ENCODE measurements at places on chromosomes 5 and 9. TPM values are rescaled to one million over a fixed set of nuclear protein-coding genes. Genes with fewer than 3 reads are reported as not detected.

- no peaks in the 10 kb centered on the region for H3K27me3 ChIP-seq
- H3K4me1 ChIP-seq, result no peaks in the 10 kb centered on the region
- no peak within 1 kb of the TSS for H3K27ac ChIP-seq
- peak; percentile 65 for DNase-seq
These were observed at the start of gene PCDHGA2 for GRCh38 chr5:141338538-141339306. PCDHGA2 (plus strand) TSS chr5:141338760.

GRCh38 chr9:134028575-134029247 lies 3.4 kb downstream of the BRD3OS start:
- H3K36me3 ChIP-seq, result peaks cover 36% of the 10 kb centered on the region
- no peak overlapping the region for H3K4me3 ChIP-seq
- no peak overlapping the region for H3K27ac ChIP-seq
- DNase-seq, result no peak

- H3K36me3 ChIP-seq, result no peaks in the 10 kb centered on the region
- H3K4me1 ChIP-seq, result no peaks in the 10 kb centered on the region
- no peaks in the 10 kb centered on the region for H3K27me3 ChIP-seq
- no peak overlapping the region for H3K4me3 ChIP-seq
These were observed 190.5 kb upstream of the OR13F1 start for GRCh38 chr9:104313396-104314110.

DNA sequence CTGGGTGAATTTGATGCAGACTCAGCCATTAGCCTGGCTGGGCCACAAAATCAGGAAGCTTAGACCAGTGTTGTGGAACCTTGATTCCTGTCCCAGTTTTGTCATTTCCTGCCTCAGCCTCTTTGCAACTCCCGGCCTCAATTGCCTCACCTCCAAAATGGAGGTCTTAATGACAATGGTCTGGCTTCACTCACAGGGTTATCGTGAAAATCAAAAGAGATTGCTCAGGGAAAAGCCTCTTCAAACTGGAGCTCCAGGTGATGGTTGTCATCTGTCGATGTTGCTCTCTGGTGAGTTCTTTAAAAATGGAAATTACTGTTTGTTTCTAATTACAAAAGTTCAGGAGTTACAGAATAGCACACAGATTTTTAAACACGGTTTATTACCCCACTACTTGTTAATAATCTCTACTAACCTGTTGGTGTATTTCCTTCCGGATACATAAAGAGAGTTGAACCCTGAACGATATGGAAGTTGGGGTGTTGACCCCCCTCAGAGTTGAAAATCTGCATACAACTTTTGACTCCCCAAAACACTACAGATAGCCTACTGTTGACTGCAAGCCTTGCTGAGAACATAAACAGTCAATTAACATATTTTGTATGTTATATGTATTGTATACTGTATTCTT lies 109.9 kb upstream of the CPEB4 start:
- peaks cover 12% of the 10 kb centered on the region for H3K4me1 ChIP-seq
- no peaks in the 10 kb centered on the region for H3K27me3 ChIP-seq
- no peak for DNase-seq

GRCh38 chr5:96794757-96795156 lies 13.0 kb downstream of the ERAP1 start:
- peaks cover 19% of the 10 kb centered on the region for H3K36me3 ChIP-seq
- H3K4me1 ChIP-seq, result no peaks in the 10 kb centered on the region
- no peak for DNase-seq
- no peak overlapping the region for H3K27ac ChIP-seq

- DNase-seq, result no peak
- no peak overlapping the region for H3K4me3 ChIP-seq
- H3K27me3 ChIP-seq, result peaks cover 8% of the 10 kb centered on the region
- H3K36me3 ChIP-seq, result no peaks in the 10 kb centered on the region
- no peaks in the 10 kb centered on the region for H3K4me1 ChIP-seq
These were observed 549.9 kb downstream of the ANXA1 start for GRCh38 chr9:73701415-73702057.

GRCh38 chr5:107555425-107556090 lies 115.2 kb downstream of the EFNA5 start:
- H3K36me3 ChIP-seq, result no peaks in the 10 kb centered on the region
- no peaks in the 10 kb centered on the region for H3K27me3 ChIP-seq
- no peak for DNase-seq
- H3K4me1 ChIP-seq, result no peaks in the 10 kb centered on the region
- H3K27ac ChIP-seq, result no peak overlapping the region
- H3K4me3 ChIP-seq, result no peak overlapping the region

- no peak overlapping the region for H3K4me3 ChIP-seq
- peaks cover 13% of the 10 kb centered on the region for H3K4me1 ChIP-seq
- H3K27me3 ChIP-seq, result no peaks in the 10 kb centered on the region
- no peak for DNase-seq
- no peaks in the 10 kb centered on the region for H3K36me3 ChIP-seq
These were observed 15.9 kb downstream of the PTAR1 start for GRCh38 chr9:69743930-69744329.

DNA sequence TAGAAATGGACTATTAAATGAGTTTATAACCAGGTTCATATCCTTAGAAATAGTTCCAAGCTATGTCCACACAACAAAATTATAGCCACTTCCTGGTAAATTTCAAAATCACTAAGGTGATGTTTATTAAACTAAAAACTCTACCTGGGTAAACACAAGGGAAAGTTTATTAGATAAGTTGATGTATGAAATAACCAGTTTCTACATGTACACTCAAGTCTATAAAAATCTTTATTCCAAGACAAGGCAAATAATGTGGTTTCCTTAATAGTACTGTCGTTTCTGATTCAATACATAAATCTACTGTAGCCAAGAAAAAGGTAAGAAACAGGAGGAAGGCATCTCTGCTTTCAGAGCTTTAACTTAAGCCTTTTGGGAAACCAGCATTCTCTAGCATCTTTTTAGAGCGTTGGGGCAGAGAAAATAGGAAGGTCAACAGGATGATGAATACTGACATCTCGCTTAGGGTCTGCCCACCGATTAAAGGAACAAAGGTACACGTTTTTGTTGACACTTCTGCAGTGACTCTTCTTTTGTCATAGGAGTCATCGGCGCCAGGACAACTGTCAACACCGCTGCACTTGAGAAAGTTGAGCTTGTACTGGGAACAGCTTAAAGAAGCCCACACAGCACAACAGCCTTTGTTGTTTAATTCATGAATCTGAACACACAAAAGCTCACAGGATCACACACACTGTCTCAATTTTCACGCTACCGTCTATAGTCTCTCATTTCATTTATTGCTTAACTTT lies 513.6 kb downstream of the SLCO4C1 start:
- no peaks in the 10 kb centered on the region for H3K4me1 ChIP-seq
- H3K27ac ChIP-seq, result no peak overlapping the region
- no peak overlapping the region for H3K4me3 ChIP-seq
- no peaks in the 10 kb centered on the region for H3K36me3 ChIP-seq

DNA sequence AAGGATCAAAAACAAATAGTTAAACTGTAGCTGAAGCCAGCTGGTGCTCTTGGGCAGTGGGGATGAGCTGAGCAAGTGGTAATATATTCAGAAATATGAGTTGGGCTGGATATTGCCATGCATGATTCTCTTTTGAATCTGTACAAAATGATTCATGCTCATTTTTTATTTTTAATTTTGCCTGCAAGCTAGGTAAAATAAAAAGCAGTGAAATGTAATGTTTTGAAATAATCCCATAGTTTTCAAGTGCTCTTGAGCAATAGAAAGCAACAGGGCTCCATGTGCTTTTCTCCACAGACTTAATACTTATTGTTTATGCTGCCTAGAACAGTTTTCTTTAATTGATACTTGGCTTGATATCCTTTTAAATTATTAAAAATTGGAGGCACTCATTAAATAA lies 489.3 kb downstream of the TLE4 start:
- peaks cover 16% of the 10 kb centered on the region for H3K27me3 ChIP-seq
- no peaks in the 10 kb centered on the region for H3K4me1 ChIP-seq
- H3K27ac ChIP-seq, result no peak overlapping the region
- H3K4me3 ChIP-seq, result no peak overlapping the region
- DNase-seq, result no peak
- H3K36me3 ChIP-seq, result no peaks in the 10 kb centered on the region

GRCh38 chr5:112417931-112418658 lies 982 bp downstream of the EPB41L4A start:
- peaks cover 86% of the 10 kb centered on the region for H3K27me3 ChIP-seq
- no peak for DNase-seq
- H3K27ac ChIP-seq, result no peak overlapping the region
- H3K4me3 ChIP-seq, result no peak overlapping the region
- peaks cover 10% of the 10 kb centered on the region for H3K4me1 ChIP-seq

DNA sequence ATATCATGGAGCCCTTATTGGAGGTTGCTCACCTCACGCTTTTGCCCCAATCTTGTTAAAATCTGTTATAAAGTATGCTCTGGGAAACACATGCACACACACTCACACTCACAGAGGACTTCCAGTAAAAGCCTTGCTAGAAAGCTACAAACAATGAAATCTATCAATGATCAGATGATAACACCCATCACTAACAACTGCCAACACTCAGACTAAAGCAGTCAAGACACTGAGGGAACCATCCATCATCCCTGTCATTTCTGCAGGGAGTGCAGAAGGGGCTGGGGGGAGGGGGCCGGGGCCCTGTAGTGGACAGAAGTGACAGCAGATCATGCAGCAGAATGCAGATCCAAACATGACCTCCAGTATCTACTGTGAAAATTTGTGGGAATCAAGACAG lies 179.1 kb downstream of the AOPEP start:
- peaks cover 14% of the 10 kb centered on the region for H3K4me1 ChIP-seq
- no peak for DNase-seq
- no peaks in the 10 kb centered on the region for H3K36me3 ChIP-seq
- no peak overlapping the region for H3K4me3 ChIP-seq
- H3K27me3 ChIP-seq, result no peaks in the 10 kb centered on the region
- no peak overlapping the region for H3K27ac ChIP-seq

GRCh38 chr5:54720341-54720740 lies 202.8 kb downstream of the SNX18 start:
- peaks cover 68% of the 10 kb centered on the region for H3K4me1 ChIP-seq
- H3K36me3 ChIP-seq, result no peaks in the 10 kb centered on the region
- DNase-seq, result no peak
- H3K27ac ChIP-seq, result peak overlapping the region; percentile 99
- H3K27me3 ChIP-seq, result no peaks in the 10 kb centered on the region

- H3K4me1 ChIP-seq, result peaks cover 4% of the 10 kb centered on the region
- H3K4me3 ChIP-seq, result no peak overlapping the region
- no peak overlapping the region for H3K27ac ChIP-seq
- H3K36me3 ChIP-seq, result no peaks in the 10 kb centered on the region
These were observed 95.0 kb downstream of the DAB2IP start for GRCh38 chr9:121746411-121746810.

- peaks cover 5% of the 10 kb centered on the region for H3K4me1 ChIP-seq
- no peaks in the 10 kb centered on the region for H3K36me3 ChIP-seq
- H3K4me3 ChIP-seq, result no peak overlapping the region
- H3K27ac ChIP-seq, result peak overlapping the region; percentile 27
These were observed 130.9 kb upstream of the SLC30A5 start for GRCh38 chr5:68962757-68963484.

DNA sequence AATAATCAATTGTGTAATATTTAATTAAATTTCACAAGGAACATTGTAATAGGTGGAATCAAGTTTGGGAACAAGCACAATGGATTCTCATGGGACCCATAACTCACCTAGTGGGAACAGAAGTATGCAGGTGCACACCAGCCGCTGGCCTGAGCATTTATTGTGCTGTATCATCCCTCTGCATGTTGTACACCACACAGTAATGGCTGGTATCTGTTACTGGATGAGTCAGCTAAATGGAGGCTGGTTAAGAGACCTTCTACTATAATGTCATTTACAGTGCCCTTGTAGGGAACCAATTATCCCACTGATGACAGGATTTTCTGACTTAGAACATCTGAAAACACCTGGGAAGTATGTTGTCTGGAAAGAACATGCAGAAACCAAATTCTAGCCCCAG lies 3.2 kb upstream of the MAP3K1 start:
- H3K4me3 ChIP-seq, result no peak overlapping the region
- no peak overlapping the region for H3K27ac ChIP-seq
- no peaks in the 10 kb centered on the region for H3K27me3 ChIP-seq
- no peak for DNase-seq

DNA sequence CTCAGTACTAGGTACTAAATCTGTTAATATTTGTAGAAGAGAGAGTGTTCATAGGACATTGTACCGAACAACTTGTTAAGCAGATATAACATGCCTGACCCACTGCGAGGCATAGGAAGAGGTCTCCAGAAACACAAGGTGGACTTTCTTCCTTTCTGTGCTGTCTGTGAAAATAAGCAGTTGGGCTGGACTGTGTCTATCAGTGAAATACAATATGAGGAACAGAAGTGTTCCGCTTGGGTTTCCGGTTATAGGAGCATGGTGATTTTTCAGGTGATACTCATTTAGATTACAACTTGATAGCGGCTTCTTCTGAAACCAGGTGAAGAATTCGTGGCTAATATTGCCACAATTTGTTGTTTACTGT lies 60.9 kb upstream of the TLR4 start:
- no peaks in the 10 kb centered on the region for H3K36me3 ChIP-seq
- H3K4me3 ChIP-seq, result no peak overlapping the region
- DNase-seq, result no peak
- no peak overlapping the region for H3K27ac ChIP-seq
- no peaks in the 10 kb centered on the region for H3K4me1 ChIP-seq

DNA sequence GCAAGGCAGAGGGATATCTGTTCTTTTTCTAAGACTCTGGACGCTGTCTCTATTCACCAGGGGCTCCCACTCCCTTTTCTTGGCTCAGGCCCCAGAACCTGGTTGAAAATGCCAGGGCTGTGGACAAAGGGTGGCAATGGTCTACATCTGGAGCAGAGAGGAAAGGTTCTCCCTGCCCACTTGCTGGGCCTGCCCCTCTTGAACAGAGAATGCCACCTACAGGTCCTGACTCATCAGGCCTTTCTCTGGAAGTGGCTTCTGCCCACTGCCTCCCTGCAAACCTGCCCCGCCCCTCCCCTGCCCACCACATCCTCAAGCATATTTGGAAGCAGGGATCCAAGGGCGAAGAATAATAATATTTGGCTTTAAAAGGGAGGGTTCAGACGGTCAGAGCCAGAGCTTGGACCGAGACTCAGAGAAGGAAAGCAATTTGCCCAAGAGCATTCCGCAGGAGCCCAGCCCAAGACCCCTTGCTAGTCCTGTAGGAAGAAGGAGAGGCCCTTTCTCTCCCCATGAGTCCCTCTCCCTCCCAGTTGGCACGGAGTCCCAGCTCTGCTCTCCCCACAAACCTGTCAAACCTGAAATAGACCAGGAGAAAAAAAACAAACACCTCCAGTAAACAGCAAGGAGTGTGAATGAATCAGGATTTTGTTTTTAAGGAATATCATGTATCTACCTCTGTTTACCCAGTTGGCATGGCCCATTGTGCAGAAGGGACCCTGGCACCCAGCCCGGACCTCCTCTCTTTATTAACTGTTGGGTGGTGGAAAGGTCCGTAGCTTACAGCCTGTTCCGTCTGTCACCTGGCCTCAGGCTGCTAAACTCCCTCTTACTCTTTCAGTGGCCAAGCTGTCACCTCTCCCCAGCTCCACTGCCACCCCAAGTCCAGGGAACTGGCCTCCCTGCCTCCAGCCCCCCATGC lies 37.7 kb upstream of the STXBP1 start:
- no peaks in the 10 kb centered on the region for H3K27me3 ChIP-seq
- H3K36me3 ChIP-seq, result no peaks in the 10 kb centered on the region
- H3K4me3 ChIP-seq, result no peak overlapping the region
- H3K27ac ChIP-seq, result no peak overlapping the region

GRCh38 chr9:124149992-124150391 lies 107.8 kb upstream of the NEK6 start:
- H3K36me3 ChIP-seq, result no peaks in the 10 kb centered on the region
- H3K27ac ChIP-seq, result no peak overlapping the region

Gene CD72
- not detected for total RNA-seq

Gene CCL27
- not detected for total RNA-seq

Gene UGT3A1
- 0.24 TPM for total RNA-seq

Gene OBP2B
- total RNA-seq, result not detected

Gene SLC12A2
- 10.4 TPM for total RNA-seq

Gene GFI1B
- not detected for total RNA-seq

Gene FOXD4L6
- total RNA-seq, result not detected

Gene ANKRD31
- total RNA-seq, result 0.04 TPM

Gene FASTKD3
- total RNA-seq, result 13.2 TPM

Gene OLFM1
- 278 TPM for total RNA-seq

Gene GCNT4
- 1.9 TPM for total RNA-seq

Gene SH3TC2
- 2.5 TPM for total RNA-seq

Gene PTGES
- 1.4 TPM for total RNA-seq

Measured in A673 (cell line).